Amygdala (tissue), 56 donors: ENCODE measurements at places on chromosomes 2 and 18.

DNA sequence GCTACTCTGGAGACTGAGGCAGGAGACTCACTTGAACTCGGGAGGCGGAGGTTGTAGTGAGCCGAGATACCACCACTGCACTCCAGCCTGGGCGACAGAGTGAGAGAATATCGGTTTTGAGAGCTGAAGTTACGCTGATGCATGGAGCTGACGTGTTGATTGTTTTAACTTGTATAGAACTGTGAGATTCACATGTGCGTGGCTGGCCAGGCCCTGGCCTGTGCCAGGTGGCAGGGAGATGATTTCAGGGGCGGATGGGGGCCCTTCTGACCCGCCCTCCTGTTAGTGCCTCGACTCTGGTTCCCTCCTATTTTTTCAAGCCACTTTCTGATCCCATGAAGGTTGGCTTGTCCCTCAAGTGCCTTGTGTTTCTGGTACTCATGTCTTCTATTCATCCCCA is 25.7 kb downstream of the GATA6 start:
- no peak for DNase-seq

GRCh38 chr2:19790291-19790690 is 111.5 kb downstream of the TTC32 start:
- DNase-seq, result no peak

DNA sequence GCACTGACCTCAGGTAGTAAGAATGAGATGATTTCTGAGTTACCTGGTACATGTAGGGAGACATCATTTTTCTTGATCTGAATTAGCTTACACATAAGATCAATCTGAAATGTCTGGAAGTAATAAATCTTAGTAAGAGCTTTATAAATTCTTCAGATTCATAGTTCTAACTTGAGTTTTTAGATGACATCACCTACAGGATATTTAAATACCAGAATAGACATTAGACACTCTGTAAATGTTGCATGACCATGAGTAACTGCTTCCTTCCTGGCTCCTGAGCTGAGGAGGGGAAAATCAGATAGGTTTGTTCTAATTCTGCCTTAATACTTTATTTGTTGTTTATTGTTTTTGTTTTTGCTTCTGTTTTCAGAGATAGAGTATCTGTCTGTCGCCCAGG is 181.8 kb downstream of the PHLPP1 start:
- DNase-seq, result no peak

DNA sequence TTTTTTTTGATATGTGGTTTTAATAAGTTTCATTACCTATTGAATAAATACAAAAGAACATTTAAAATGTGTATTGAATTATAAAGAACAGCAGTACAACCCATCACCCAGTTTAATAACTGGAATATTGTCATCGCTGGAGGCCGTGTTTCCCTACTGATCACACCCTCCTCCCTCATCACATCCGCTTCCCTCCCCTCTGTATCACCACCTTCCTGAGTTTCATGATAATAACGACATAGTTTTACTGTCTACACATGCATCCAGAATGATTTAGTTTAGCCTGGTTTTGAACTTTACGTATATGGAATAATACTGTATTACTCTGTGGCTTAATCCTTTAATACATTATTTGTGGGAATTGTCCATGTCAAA is 2.1 kb downstream of the SERPINB8 start:
- DNase-seq, result no peak

GRCh38 chr2:18243816-18244215 is 316.6 kb downstream of the RDH14 start:
- DNase-seq, result no peak
